ENCODE measurements at places on chromosomes 4 and X.

- no peak for DNase-seq
Measured at GRCh38 chr4:176622251-176622948, 170.3 kb downstream of the VEGFC start.

- DNase-seq: no peak
Measured at GRCh38 chrX:15500497-15500966, at the start of gene BMX. Gene BMX (plus strand): TSS chrX:15500807. CDS start chrX:15508354, 7,547 bp downstream.

DNA sequence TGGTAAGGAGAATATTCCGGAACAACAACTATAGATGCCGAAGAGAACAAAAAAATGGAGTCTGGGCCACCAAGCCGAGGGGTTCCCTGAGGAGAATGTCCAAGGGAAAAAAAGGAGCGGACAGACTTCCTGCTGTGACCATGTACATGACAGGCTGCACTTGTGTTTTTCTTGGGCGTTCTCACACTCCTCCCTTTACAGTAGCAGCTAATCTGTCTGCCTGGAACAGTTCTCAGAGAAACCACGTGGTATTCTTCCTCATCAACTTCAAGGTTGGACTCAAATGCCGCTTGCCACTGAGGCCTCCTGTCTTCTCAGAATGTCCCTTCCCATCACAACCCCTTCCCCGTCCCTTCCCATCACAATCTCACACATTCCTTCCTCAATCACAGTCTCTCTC lies 30.8 kb upstream of the MTNR1A start:
- no peak for DNase-seq

DNA sequence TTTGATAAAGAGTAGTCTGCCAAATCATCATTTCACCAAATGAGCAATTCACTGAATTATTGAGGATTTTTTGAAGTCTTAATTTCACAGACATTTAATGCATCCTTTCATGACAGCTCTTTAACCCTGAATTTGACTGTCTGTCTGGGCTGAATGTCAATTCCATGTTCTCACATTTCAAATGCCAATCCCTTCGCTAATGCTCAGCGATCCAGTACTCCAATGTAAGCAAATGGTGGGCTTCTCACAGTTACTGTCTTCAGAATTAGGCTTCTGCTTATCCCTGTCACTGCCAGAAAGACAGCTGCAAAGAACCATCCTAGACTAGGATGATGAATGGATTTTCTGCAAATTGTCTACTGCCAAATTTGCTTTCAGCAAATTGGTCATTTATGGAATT lies 36.2 kb upstream of the USP38 start:
- no peak for DNase-seq

DNA sequence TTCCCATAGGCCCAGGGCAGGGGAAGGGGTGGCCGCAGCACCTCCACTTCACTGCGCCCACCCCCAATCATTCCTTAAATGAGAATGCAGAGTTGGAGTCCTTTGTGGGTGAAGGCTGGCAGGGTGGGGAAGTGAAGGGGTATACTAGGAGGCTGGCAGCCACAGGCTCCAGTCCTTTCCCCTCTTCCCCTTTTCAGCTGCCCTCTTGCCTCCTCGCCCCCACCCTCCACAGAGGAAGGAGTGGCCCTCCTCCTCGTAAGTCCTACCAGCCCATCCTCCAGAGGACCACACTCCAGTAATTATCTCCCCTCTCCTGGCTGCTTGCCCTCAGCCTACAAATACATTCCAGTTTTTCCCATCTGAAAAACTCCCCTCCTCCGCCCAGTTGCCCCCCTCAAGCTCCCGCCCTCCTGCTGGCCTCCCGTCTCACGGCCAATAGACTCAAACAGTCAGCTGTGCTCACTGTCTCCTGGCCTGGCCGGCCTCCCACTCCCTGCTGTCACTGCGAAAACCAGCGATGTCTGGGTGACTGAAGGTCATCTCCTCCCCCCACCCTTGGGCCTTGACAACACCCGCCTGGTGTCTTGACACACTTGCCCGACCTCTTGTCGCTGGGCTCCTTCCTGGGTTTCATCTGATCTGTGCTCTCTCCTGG lies 38.8 kb downstream of the EFNB1 start:
- DNase-seq: no peak

- no peak for DNase-seq
Measured at GRCh38 chrX:124475358-124475757, 129.0 kb downstream of the SH2D1A start.

- DNase-seq: no peak
Measured at GRCh38 chrX:17960891-17961290, 99.8 kb upstream of the RAI2 start.

- no peak for DNase-seq
Measured at GRCh38 chr4:134687646-134688628, 486.3 kb upstream of the PABPC4L start.

- DNase-seq: no peak
Measured at GRCh38 chrX:126655061-126655460, 102.4 kb upstream of the DCAF12L1 start.

Measured in thymus (tissue), 14 donors.